Suppressor macrophage treated with lipopolysaccharide for 4 hours (primary cell): ENCODE measurements at places on chromosomes 5 and 9.

DNA sequence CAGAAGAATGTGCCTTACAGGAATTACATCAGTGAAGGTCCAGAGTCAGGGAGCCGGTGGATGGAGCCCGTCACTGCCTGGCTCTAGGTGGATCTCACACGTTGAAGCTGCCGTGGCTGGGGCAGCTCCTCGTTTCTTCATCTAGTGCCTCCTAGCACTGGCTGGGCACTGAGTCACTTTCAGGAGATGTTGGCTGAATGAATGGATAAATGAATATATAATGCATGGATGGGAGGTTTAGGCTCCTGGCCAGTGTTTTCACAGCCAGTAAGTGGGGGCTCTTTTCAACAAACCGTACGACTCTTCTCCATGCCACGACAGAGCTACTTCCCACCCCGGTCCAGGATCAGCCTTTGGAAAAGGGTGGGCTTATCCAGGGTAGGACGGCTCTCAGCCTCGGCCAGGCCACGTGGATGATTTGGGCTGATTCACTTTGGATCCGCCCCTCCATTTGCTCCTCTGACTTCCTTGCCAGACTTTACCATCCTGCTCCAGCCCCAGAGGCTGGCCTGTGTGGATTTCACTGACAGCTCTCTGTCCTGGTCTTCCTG, 1.3 kb upstream of the SH3PXD2B start:
- no peak for DNase-seq

GRCh38 chr9:20014168-20014567, 225.3 kb upstream of the SLC24A2 start:
- DNase-seq: no peak

DNA sequence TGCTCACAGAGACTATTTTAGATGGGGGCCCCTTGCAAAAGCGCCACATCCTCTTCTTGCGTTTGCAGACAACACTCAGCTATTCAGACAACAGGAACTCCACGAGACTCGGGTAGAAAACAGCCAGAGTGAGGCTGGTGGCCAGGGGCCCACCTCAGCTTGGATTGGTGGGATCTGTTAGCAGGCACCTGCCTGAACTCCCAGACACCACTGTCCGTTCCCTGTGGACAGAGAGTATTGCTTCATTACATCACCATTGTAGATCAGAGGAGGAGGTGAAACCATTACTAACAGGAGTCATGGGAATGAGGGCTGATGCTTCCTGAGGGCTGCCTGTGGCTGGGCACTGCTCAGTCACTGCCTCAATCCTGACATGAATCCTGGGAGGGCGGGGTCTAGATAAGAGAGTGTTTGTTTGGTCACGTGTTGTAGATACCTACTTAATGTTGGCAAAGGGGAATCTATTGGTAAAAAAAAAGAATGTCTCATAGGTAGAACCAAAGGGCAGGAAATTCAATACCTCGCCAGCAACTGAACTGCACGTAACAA, 4.4 kb upstream of the RAPGEF1 start:
- peak; percentile 82 for DNase-seq

GRCh38 chr9:489198-490197, 274.8 kb downstream of the DOCK8 start:
- no peak for DNase-seq

DNA sequence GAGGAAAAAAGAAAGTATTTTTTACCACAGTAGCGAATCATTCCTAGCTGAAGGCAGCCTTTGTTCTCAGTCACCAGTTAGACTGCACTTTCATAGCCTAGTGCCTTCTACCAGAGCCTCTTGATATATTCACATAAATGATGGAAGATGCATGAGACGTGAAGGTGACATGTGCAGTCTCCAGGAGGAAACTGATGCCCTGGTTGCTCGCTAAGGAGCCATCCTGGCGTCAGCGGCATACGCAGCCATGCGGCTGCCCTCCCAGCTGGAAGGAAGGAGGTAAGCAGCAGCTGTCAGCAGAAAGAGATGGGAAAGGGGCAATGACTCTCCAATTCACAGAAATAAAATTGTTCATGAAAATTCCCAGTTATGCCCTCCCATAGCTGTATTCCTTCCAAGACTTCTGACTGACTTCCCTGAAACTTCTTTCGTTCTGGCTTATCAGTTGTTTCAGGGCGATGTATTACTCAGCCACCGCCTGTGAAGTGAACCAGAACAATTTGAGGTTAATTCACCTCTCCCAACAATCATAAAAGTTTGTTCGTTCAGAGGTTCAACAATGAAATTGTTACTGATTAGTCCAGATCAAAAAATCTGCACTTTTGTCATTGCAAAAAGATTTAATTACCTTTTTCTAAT, 331.2 kb downstream of the NR2F1-AS1 start:
- DNase-seq: no peak
